T-helper 1 cell (primary cell): ENCODE measurements at places on chromosomes 16 and 17.

DNA sequence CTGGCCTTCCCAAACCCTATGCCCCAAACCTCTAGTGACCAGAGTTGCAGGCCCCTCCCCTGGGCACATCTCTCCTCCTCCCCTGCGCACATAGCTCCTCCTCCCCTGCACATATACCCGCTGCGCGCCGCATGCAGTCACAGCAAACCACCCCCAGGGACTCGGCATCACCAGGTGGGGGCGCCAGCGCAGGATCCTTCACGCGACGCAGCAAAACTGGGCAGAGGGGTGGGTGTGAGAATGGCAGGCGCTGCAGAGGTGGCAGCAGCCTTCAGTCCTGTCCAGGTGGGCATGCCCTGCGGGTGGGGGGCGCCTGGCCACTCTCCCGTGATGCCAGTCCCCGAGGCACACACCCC, 5.6 kb downstream of the CORO6 start:
- DNase-seq, result peak; percentile 91

- no peak for DNase-seq
These were observed 48.6 kb upstream of the IRX3 start for GRCh38 chr16:54335230-54335629.

DNA sequence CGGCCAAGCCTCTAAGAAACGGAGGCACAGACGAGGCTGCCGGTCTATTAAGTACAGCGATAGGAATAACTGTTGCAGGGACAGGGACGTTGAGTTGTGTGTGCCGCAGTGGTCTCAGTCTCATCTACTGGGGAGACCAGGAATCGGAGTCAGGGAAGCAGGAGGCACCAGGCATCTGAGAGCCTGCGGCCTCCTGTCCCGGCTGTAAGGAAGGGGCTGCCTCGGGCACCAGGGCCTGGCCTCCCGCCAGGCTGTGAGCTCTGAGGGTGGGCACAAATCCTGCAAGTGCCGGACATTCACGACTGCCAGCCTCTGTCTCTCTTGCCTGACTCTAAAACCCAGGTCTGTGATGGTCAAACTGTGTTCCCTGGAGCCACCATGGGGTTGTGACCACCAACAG, 76.0 kb downstream of the ARHGAP23 start:
- no peak for DNase-seq

DNA sequence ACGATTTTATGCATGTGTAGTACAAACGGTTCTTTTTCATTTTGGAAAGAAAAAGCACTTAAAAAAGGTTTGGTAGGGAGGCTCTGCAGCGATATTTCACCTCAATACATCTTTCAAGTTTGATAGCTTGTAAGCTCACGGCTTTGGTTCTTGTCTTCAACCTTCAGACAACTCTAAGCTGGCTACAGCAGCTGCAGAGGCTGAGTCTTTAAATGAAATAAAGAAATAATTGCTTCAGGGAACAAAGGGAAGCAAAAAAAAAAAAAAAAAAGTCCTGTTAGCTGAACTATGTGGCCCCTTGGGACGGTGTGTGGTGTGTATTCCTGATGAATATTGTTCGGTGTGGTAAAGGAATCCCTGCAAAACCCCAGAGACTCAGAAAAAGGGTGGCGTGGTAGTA, 265.1 kb downstream of the NTN1 start:
- no peak for DNase-seq

GRCh38 chr17:78432226-78433012, 54.0 kb downstream of the PGS1 start:
- DNase-seq, result no peak

GRCh38 chr17:67312265-67312664, 54.1 kb downstream of the PSMD12 start:
- no peak for DNase-seq

- DNase-seq, result no peak
These were observed 477 bp downstream of the MTHFSD start for GRCh38 chr16:86554599-86554916.

DNA sequence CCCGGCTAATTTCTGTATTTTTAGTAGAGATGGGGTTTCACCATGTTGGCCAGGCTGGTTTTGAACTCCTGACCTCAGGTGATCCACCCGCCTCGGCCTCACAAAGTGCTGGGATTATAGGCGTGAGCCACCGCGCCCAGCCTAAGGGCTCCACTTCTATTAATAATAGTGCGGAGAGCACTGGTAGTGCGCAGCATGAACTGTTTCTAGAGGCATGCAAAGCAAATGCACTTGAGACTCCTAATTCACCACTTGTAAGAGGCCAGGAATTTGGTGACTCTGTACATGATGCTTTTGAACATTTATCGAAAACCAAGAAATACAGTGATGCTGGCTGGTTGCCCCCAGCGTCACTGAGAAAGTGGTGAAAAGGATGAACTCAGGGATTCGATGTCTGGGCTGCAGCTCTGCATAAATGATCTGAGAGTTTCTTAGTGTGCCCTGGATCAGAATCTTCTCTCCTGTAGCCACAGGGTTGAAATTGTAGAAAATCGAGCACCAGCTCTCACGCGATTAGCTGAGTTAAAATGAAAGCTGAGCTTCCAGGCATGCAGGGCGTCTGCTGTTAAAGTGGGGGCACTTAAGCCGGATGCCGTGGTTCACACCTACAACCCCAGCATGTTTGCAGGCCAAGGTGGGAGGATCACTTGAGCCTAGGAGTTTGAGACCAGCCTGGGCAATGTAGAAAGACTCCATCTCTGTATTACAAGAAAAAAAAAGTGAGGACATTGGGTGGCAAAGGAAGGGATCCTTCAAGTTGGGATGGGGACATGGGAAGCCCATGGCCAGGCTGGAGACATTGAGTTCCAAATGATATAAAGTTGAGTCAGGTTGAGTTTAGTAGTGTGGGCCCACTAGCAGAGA, 4.8 kb downstream of the RNF213 start:
- DNase-seq, result peak; percentile 39

GRCh38 chr16:51268237-51268636, 117.2 kb upstream of the SALL1 start:
- no peak for DNase-seq

- no peak for DNase-seq
These were observed 11.3 kb downstream of the TIMM22 start for GRCh38 chr17:1008008-1008761.

DNA sequence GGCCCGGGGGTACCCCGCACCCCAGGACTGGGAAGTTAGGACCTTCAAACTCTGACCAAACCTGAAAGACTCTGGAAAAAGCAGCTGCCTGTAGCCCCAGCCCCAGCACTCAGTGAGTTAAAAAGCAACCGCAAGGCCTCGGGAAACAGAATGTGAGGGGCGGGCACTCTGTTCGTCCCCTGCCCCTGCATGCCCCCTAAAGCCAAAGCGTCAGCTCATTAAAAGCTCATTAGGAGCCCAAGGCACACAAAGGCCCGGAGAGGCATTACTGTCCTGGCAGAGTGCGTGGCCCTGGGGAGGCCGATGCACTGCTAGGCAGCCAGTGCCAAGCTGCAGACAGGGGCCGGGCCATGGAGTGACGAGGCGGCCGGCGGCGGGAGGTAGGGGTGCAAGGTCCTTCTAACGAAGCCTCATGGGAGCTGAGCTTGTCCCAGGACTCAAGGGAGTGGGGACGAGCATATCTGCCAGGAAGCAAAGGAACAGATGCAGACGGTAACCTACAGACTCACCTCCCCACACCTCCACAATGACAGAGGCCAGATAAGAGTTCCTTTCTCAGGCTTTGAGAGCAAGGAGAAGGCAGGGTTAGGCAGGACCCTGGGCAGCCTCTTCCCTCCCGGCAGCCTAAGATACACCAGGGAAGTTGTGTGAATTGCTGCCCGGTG, 116.8 kb downstream of the ENGASE start:
- no peak for DNase-seq

DNA sequence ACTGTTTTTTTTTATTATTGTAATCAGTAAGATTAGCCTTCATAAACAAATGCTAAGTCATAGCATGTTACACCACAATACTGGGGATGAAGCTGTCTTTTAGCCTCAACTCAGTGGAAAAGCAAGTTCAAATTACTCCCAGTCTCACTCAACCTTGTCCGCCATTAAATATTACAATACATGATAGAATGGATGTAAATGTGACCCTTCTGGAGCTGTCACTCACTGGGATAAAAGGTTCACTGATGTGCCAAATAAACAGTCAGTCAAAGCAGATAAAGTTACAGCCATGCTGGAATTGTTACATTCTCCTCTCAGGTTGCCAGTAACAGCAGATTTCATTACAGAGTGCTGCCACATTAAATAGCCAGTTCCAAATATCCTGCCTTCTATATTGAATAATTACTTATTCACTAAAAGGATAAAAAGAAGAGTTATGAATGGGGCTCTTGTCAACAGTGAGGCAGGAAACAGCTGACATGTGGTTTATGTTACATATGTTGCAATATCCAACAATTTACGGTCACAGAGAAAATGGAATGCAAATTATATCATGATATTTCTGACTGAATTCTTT, 53.4 kb downstream of the BRIP1 start:
- DNase-seq, result no peak

- DNase-seq, result no peak
These were observed 467.7 kb downstream of the CDH11 start for GRCh38 chr16:64654178-64654577.

DNA sequence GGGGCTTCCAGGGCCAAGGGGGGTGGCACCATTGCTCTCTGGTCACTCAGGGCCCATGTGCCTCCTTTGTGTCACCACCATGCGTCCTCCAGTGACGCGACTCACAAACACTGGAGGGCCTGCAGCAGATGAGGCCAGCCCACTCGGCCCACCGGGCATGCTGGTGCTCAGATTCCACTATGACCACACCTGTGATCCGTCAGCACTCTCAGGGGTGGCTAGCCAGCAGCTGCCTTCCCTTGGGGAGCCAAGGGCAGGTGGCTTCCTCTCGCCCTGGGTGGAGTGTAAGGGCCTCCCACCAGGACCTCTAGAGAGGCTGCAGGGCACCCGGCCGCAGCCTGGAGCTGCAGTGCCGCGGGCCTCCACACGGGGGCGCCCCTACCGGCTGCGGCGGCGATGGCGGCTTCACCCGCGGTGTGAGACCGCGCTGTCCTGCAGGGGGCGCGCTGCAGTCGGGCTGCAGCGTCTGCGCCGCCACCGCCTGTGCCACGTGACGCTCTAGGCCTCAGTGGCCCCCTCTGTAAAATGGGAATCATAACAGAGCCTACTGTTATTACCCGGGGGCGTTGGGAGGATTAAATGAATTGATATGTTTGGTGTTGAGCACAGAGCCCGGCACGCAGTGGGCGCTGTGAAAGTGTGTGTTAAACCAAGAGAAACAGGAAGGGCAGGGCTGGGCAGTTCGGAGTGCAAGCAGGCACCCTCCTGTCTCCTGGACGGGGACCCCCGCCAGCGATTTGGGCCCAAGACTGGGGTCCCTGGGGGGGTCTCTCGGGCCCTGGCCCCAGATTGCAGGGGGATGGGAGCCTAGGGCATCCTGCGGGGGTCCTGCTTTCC, 192.4 kb upstream of the GSE1 start:
- peak; percentile 71 for DNase-seq

DNA sequence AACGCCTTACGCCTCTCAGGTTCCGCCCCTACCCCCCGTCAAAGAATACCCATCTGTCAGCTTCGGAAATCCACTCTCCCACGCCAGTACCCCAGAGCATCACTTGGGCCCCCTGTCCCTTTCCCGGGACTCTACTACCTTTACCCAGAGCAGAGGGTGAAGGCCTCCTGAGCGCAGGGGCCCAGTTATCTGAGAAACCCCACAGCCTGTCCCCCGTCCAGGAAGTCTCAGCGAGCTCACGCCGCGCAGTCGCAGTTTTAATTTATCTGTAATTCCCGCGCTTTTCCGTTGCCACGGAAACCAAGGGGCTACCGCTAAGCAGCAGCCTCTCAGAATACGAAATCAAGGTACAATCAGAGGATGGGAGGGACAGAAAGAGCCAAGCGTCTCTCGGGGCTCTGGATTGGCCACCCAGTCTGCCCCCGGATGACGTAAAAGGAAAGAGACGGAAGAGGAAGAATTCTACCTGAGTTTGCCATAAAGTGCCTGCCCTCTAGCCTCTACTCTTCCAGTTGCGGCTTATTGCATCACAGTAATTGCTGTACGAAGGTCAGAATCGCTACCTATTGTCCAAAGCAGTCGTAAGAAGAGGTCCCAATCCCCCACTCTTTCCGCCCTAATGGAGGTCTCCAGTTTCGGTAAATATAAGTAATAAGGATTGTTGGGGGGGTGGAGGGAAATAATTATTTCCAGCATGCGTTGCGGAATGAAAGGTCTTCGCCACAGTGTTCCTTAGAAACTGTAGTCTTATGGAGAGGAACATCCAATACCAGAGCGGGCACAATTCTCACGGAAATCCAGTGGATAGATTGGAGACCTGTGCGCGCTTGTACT, at the start of gene BRCA1:
Gene BRCA1 (minus strand): TSS at position 232 of the 834 bp plus-strand sequence. CDS start 1,268 bp downstream, outside the sequence.
- peak; percentile 93 for DNase-seq

DNA sequence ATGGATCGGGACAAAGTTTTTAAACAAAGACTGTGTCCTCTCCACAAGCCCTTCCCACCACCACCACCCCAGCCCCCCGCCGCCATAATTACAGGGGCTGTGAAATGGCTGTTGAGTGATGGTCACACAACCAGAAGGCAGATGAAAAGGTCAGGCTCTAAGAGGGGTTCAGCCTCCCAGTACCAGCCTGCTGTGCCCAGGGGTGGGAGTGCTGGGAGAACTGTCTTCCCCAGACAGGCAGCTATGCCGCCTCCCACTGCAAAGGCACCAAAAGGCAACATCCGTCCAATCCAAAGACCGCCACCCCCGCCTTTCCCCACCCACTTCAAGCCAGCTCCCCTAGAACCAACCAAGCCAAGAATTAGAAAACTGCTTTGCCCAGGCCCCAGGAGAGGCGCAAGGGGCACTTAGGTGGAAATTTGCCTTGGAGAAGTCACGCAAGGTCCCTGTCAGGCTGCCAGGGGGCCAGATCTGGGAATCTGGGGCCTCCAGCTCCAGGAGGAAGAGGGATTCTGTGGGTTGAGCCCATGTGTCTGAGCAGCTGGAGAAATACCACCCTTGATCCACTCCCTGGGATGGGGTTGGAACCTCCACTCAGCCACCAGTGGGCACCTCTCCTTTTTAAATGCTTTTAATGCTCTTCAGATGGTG, 14.4 kb downstream of the CARHSP1 start:
- no peak for DNase-seq

DNA sequence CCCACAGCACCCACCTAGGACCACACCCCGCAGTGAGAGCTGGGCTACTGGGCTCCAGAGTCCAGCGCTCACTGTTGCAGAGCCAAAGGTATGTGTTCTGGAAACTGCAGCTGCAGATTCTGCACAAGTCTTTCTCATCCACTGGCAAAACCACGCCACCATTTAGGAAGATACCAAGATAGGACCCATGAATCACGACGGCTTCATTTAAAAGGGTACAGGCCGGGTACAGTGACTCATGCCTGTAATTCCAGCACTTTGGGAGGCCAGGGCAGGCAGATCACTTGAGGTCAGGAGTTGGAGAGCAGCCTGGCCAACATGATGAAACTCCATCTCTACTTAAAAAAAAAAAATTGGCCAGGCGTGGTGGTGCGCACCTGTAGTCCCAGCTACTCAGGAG, 18.8 kb downstream of the FOXF1 start:
- no peak for DNase-seq
